ENCODE measurements at places on chromosomes 4 and X. TPM values are rescaled to one million over a fixed set of nuclear protein-coding genes. Genes with fewer than 3 reads are reported as not detected.

DNA sequence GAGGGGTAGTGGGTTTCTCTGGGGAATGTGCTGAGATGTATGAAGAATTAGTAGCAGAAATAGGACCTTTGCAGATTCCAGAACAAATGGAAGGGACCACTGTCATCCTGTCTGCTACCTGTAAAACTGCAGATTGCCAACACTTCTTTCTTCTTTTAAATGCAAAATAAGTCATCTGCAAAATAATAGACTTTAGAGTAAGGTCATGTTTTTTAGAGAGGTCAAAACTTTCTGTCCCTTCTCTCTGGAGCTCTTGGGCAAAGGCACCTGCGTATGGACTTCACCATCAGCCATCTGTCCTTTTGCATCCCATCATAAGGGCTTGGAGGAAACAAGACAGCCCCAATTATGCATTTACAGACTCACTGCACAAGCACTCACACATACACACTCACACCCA is 121.1 kb upstream of the PPARGC1A start:
- DNase-seq: no peak

NHSL2 gene
- 11.6 TPM for polyA plus RNA-seq

DNA sequence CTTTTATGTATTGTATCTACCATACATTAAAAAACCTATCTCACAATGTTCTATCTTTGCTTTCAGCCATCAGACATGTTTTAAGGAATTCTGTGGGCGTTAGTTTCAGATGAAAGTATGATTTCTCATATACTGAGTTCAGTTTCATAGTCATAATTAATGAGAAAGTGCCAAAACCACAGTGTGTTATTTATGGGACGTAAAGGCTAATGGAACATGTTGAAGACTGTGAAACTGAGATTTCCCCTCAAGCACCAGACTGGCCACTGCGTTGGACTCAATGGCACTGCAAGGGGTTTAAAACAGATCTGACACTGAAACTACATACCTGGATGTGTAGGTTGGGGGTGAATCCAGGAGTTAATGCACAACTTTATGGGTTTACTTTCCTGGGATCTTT is 32.0 kb downstream of the F8 start:
- no peak for DNase-seq

DNA sequence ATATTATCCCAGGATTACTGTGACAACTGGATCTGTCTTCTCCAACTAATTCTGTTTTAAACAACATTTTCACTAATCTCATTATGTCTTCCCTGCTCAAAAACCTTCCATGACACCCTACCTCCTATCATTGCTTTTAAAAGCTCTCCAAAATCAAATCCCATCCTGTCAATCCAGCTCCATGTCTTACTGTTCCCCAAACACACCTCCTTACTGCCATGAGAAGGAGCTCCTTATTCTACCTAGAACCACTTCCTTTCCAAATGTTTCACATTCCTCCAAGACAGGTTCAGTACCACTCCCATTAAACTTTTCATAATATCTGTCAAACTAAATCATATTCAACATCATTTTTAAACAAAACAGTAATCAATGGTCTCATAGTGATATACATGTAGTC is 66.9 kb upstream of the WDR17 start:
- DNase-seq: peak; percentile 15

DNA sequence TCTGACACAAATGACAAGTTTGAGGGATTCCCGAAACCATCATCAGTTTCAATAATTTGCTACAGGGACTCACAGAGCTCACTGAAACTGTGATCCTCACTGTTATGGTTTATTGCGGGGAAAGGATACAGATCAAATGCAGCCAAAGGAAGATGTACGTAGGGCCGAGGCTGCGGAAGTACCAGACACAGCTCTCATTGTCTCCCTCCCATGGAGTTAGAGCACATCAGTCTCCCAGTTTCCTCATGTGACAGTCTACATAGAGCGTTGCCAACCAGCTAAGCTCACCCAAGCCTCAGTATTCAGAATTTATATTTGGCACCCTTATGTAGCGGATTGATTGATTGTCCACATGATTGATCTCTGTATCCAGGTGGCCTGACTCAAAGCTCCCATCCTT is 137.8 kb upstream of the TENM3 start:
- no peak for DNase-seq

NPY1R gene
- polyA plus RNA-seq: 28.3 TPM

GRCh38 chr4:37538931-37539330 is 147.2 kb downstream of the RELL1 start:
- DNase-seq: no peak

PNMA5 gene
- polyA plus RNA-seq: 0.33 TPM

DNA sequence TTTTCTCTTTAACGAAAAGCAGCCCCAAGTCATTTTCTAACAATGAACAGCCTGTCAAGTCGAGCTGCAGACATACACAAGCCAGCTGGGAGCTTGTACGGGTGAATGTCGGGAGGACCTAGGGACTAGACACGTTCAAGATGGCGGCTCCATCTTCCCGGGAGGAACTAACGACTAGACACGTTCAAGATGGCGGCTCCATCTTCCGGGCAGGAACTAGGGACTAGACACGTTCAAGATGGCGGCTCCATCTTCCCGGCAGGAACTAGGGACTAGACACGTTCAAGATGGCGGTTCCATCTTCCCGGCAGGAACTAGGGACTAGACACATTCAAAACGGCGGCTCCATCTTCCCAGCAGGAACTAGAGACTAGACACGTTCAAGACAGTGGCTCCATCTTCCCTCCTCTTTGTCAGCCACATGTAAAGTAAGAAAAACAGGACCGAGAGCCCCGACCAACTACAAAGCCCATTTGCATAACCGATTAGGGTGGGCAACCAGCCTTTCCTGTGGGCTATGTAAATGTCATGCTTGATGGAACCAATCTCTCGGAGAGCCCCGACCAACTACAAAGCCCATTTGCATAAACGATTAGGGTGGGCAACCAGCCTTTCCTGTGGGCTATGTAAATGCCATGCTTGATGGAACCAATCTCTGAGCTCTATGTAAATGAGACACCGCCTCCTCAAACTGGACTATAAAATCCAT is 175.5 kb downstream of the DHRSX start:
- peak; percentile 96 for DNase-seq

DNA sequence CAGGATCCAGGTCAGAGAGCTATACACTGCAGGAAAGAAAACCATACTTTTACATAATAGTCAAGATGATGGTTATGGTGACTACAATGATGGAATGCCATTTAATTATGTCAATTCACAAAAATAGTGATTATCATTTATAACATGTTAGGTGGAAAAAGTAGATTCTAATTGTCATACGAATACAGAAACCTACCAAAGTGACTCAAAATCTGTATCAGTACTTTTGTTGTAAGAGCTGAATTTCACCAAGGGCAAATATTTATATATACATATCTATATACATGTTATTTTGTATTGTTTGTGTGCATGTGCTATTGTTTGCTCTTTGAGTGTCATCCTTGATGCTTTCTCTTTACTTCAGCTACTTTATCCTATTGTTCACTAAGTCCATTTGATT is 485.4 kb downstream of the INPP4B start:
- DNase-seq: no peak

C4orf50 gene
- polyA plus RNA-seq: 0.02 TPM

GABRE gene
- polyA plus RNA-seq: 7.6 TPM

PHKA1 gene
- 6.7 TPM for polyA plus RNA-seq

SRPK3 gene
- polyA plus RNA-seq: 0.73 TPM

GRCh38 chr4:123699880-123700771 is 303.5 kb downstream of the SPRY1 start:
- DNase-seq: peak; percentile 22

- no peak for DNase-seq
Measured at GRCh38 chrX:153631346-153631745, 15.7 kb upstream of the DUSP9 start.

All from left kidney (tissue), 8 donors.